ENCODE measurements at places on chromosomes 11 and 22.
A peak's percentile ranks its signal among the peaks of the same experiment; 100 is the strongest.

GRCh38 chr11:45890886-45891550, 5.6 kb downstream of the MAPK8IP1 start:
- no peak for DNase-seq

- no peak for DNase-seq
Observed at GRCh38 chr22:29353286-29353685, 35.1 kb downstream of the AP1B1 start.

- DNase-seq = no peak
Observed at GRCh38 chr11:120832481-120833238, 191.2 kb upstream of the TBCEL start.

GRCh38 chr11:78291503-78292108, 102.9 kb downstream of the USP35 start:
- no peak for DNase-seq

- no peak for DNase-seq
Observed at GRCh38 chr11:65459552-65459951, 37.0 kb downstream of the NEAT1 start.

GRCh38 chr11:36000616-36001190, 56.8 kb downstream of the LDLRAD3 start:
- no peak for DNase-seq

DNA sequence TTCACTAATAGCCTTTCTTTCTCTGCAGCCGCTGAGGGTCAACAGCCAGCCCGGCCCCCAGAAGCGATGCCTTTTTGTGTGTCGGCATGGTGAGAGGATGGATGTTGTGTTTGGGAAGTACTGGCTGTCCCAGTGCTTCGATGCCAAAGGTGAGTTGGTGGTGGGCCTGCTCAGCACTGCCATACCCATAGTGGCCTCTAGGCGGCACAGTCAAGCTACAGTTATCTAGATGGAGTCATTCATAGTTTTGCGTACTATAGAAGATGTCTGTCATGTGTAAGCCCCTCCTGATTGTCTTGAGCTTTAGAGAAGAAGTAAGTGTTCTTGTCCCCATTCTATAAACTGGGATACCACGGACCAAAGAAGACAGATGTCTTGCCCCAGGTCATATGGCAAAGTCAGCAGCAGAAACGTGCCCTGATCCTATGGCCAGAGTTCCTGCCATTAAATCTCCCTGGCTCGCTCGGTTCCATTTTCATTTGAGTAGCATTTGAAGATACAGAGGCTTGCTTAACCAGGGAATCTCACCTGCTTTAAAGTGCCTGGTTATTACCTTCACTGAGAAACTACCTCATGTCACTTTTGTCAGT, 42.1 kb upstream of the CRTAM start:
- no peak for DNase-seq

DNA sequence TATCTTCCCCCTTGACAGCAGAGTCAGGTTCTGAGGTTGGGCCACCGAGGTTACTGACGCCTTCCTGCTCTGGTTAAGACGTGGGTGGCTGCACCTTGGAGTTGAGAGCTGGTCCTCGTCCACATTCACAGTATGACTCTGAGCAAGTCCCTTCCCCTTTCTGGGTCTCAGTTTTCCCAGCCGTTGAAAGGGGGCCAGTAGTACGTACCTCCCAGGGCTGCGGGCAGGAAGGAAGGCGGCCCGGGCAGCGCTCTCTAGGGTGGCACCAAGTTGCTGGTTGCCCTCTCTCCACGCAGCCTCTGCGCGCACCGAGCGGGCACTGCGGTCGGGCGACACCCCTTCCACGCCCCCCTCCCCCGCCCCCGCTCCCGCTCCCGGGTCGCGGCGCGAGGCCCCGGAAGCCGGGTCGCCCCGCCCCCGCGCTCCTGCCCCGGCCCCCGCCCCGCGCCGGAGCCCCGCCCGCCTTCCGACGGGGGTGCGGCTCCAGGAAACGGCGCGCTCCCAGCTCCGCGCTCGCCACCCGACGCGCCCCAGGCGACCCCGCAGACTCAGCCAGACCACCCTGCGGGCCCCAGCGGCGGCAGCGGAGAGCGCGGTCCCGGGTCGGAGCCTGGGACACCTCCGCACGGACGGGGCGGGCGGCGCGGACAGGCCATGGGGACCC, at the start of gene EHBP1L1:
TSS of gene EHBP1L1 (plus strand) at position 486 of the 664 bp plus-strand sequence. CDS start 250 bp downstream, outside the sequence.
- no peak for DNase-seq

- no peak for DNase-seq
Observed at GRCh38 chr11:59183771-59184170, 11.8 kb downstream of the DTX4 start.

DNA sequence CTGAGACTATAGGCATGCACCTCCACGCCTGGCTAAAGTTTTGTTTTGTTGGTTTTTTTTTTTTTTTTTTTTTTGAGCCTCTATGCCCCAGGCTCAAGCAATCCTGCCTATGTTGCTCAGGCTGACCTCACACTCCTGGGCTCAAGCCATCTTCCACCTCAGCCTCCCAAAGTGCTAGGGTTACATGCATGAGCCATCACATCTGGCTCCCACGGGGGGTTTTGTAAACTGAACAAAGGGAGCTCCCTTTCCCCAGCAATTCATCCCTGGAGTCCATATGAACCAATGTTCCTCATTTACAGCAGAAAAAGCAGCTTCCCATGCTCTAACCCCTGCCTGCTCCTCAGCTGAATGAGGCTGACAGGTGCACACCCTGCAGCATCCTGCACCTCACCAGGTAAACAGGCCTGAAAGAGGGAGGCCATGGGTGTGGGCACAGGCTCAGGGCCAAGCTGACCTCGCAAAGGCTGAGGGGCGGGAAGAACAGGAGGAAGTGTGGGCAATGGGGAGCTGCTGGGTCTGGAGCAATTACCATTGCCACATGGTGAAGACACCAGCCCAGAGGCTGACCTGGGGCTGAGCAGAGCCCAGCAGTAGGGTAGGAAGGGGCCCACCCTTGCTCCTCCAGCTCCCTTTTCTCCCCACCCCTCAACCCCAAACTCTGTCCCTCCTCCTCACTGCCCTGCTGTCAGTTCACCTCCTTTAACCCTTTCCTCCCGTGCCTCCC, 58.2 kb downstream of the RBX1 start:
- no peak for DNase-seq

DNA sequence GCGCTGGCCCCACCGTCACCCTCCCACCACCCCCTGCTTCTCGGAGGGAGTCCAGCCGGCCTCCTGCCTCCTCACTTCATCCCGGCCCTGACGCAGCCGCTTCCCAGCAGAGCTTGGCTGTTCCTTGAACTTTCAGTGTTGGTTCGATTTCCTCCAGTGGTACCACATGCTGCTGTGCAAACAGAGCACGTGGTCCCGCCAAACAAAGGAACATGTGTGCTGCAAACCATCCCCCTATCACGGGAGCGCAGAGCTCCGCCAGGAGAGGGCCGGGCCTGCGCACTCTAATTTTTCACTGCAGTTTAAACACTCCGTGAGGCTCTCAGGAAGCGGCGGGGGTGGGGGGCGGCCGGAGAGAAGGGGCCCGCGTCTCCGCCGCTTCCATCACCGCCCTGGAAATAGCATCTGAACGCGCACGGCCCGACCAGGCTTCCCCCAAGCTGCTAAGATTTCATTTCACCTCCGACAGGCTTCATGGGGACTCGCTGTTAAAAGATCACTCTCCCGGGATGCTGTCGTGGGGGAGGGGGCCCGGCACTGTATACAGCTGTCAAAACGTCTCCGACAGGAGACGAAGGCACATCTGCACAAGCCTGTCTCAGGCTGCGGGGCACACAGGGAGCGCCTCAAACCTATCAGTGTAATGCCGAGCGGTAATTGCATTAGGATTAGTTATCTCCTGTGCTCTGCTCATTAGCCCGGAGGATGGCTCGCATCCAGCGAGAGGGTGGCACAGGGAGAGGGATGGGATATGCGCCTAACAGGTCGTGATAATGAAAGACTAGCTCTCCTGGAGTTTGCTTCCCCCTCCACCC, 269.9 kb upstream of the SORL1-AS1 start:
- DNase-seq = no peak

DNA sequence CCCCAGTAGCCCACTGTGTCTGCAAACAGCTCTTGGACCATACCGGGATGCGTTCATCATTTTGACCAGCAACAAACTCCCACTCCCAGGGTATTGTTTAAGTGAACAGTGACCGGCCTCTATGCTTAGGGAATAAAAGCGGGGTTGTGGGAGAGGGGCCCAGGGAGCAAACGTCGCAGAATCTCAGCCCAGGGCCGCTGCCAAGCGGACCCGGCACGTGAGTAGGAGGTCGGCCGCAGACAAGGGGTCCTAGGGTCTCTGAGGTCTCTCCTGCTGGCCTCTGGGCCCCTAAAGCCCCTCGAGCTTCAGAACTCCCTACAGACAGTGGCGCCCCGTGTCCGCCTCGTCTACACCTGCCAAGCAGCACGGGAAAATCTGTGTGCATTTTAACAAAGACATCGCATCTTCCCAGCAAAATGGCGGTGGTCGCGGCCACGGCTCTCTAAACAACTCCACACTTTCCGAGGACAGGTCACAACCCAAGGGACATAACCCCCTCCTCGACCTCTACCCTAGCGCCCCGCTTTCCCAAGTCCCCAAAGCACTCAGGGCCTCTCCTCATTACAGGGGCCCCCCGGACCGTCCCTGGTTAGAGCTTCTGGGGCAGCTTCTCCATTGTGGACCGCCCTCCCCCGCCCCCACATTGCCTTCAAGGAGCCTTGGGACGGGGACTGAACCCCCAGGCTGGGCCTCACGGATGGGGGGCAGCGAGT, 3.9 kb upstream of the GCAT start:
- no peak for DNase-seq

DNA sequence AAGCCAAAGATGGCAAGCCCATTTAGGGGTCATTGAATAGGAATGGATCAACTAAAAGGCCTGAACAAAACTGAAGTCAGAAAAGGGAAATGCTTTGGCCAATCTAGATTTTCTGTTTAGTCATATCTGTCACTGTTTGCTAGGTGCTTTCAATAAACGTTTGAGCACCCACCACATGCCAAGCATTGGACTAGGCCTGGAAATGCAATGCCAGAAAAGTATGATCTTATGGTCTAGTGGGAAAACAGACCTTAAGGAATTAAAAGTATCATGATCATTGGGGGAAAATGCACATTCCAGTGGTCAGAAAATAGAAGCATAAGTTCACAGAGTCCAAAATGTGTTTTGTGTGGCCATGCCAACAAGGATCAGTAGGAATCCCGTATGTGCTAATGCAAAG, 76.8 kb upstream of the BIRC3 start:
- peak; percentile 71 for DNase-seq

GRCh38 chr22:22802339-22802970, 85.2 kb upstream of the IGLL5 start:
- DNase-seq = no peak

- DNase-seq = no peak
Observed at GRCh38 chr22:29370537-29370936, 17.8 kb downstream of the AP1B1 start.

- no peak for DNase-seq
Observed at GRCh38 chr22:49948958-49949913, 11.3 kb upstream of the PIM3 start.

DNA sequence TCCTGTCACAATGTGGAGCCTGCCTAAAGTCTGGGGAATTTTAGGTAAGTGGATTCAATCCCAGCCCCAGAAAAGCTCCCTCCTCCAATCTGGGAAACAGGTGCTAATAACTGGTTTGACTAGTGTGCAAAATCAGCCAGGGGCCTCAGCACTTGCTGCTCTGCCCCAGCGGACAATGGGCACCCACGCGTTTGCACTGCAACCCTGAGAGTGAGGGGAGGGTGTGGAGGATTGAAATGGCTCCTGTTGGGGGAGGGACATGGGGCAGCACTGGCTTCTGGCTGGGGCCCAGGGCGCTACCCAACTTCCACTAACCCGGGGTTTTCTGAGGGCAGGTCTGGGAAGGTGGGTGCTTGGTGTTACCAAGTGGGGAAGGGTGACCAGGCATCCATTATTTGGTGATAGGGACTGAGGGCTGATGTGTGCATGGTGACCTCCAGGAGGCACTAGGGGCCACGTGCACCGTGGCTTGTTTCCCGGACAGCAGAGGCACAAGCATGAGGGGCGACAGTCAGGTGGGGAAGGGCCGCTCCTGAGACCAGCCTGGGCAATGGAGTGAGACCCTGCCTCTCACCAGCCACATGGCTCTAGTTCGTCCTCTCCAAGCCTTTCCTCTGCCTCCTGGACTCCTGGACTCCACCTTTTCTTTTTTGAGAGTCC, 4.3 kb upstream of the PNPLA5 start:
- no peak for DNase-seq

DNA sequence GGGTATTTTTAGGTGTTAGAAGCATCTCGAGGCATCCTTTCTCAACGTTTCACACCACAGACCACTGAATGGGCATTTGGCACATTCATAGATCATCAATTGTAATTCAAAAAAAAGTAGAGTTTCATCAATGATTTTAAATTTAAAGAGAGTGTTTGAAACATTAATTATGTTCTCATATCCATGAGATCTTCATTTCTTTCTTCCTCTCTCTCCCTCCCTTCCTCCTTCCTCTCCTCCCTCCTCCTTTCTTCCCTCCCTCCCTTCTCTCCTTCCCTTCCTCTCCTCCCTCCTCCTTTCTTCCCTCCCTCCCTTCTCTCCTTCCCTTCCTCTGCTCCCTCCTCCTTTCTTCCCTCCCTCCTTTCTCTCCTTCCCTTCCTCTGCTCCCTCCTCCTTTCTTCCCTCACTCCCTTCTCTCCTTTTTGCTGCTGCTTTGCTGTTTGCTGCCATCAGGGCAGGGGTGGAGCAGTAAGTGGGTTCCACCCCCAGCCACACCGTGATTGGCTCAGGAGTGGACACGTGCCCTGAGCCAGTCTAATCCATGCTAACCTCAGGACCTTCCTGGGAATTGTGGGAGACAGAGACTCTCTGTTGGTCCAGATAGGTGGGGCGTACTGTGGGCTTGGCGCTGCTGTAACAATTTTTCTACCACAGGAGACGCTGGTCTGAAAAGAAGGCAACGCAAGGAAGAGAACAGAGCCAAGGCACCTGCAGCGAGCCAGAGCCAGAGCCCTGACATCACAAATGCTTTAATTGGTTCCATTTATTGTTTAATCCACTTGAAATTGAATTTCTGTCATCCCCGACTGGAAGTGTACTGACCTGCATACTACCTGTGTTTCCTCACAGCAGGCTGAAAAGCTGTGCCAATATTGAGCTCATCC, 33.7 kb upstream of the APOBEC3A start:
- DNase-seq = peak; percentile 54

DNA sequence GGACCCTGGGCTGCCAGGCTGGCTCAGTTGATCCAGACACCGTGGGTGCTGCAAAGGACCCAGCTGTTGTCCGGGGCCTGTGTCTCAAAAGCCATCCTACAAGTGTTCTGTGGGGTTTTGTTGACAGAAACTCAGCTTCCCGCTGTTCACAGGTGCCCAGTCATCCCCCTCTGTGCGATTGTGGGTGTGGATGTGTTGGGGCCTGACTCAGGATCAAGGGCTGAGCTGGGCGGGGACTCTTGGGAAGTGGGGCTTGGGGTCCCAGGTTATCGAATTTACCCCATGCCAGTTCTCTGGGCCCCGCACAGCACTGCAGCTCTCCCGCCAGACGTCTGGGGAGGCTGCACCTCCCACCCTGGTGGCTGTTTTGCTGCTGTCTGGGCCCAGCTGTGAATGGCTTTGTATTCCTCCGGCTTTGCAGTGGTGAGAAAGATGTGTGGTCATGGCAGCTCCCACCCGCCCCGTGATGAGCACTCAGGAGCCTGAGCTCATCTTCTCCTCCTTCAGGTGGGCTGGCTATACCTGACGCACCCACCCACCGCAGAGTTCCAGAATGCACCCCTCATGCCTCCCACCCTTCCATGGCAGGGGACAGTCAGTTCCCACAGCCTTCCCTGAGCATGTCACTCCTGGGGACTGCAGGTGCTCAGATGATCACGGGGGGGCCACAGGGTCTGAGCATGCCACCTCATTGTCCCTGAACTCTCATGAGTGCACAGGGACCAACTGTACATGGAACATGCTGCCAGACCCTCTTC, 3.6 kb upstream of the AP2A2 start:
- DNase-seq = no peak
